ENCODE measurements at places on chromosomes 2 and 18.

DNA sequence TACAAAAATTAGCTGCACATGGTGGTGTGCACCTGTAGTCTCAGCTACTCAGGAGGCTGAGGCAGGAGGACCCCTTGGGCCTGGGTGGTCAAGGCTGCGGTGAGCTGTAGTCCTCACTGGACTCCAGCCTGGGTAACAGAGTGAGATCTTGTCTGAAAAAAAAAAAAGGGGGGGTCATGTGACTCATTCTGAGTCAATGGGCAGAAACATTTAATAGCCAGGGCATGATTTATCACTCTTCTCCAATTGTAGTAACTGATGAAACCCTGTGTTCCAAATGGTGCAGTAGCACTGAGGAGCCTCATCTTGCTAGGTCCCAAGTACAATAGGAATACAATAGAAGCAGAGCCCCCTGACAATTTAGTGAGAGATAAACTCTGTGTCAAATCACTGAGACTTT, 78.9 kb upstream of the CCDC68 start:
- no peaks in the 10 kb centered on the region for H3K36me3 ChIP-seq
- no peak for DNase-seq
- H3K4me3 ChIP-seq: no peak overlapping the region
- H3K27me3 ChIP-seq: no peaks in the 10 kb centered on the region

DNA sequence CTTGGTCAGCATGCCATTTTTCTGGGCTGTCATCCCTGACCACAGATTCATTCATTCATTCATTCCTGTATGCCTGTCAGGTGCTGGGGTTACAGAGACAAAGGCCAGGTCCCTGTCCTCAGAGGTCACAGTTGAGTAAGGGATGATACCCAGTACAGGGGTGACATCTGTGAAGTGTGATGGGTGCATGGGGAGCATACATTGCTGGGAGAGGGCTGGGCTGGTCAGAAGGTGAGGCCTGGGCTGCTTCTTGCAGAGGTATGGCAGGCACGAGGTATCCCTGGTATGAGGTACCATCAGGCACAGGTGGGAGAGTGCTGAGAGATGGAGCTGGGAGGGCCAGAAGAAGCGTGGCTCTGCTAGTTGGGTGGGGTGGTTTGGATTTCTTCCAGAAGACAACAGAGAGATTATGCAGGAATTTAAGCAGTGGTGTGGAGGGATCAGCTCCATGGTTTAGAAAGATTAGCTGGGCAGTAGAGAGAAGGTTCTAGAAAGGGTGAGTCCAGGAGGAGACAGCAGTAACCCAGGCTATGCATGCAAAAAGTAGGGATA, 181.9 kb upstream of the HAAO start:
- no peak for DNase-seq
- H3K4me3 ChIP-seq: peak overlapping the region; percentile 35
- no peaks in the 10 kb centered on the region for H3K27me3 ChIP-seq
- H3K4me1 ChIP-seq: peaks cover 49% of the 10 kb centered on the region

DNA sequence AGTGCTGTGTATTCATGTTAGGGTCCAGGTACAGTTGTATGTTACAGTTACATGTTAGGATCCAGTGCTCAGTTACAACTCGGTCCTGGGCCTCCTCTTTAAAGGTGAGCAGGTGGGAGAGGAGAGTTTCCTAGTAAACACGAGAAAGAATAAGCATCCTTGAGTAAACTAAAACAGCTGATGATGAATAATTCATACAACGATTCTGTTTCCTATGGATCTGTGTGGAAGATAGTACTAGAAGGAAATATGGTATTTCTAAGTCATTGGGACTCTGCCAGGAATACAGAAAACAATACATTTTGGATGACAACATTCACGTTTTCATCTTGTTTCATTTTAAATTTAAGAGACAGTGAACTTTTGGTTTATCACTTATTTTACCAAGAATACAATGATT, 29.5 kb downstream of the SNTG2 start:
- no peak for DNase-seq
- H3K4me3 ChIP-seq: no peak overlapping the region

- no peaks in the 10 kb centered on the region for H3K36me3 ChIP-seq
- no peak overlapping the region for H3K27ac ChIP-seq
- no peak for DNase-seq
- no peak overlapping the region for H3K4me3 ChIP-seq
Observed at GRCh38 chr2:160940699-160941098, 219.5 kb upstream of the TANK start.

GRCh38 chr2:237090906-237091305, 5.2 kb downstream of the COPS8 start:
- no peaks in the 10 kb centered on the region for H3K27me3 ChIP-seq
- peaks cover 23% of the 10 kb centered on the region for H3K36me3 ChIP-seq
- peaks cover 29% of the 10 kb centered on the region for H3K4me1 ChIP-seq

DNA sequence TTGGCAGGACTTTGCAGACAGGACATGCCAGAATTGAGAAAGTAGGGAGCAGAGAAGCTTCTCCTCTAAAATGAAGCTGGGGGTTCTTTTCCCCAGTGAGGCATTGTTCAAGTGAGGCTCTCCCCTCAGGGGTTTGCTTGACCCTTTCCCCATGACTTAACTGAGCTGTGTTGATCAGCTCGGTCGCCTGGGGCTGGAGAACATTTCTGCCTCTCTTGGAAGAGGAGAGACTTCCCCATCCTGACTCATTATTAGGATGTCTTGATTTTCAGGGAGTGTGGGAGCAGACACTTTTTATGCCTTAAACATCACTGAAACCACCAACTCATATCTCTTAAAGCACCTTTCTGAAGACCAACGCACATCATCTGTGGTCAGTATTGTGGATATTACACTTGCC, 27.9 kb upstream of the GLI2 start:
- no peak for DNase-seq
- peaks cover 4% of the 10 kb centered on the region for H3K4me1 ChIP-seq
- H3K27me3 ChIP-seq: peaks cover 53% of the 10 kb centered on the region

DNA sequence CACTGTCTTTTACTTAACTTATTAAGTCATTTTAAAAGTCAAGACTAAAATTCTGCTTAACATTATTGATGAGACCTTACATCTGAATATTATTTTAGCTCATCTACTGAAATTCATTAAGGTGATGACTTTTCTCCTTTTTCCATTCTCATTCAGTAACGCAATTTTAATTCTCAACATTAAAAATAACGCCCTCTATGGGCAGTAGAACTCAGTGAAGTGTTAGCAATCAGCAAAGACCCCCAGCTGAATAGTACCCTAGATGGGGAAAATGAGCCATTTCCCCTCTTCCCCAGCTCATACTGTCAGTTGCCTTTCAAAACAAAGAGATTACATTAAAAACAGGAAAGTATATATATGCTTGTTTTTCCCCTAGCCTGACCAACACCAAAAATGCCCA, 203.3 kb downstream of the NR4A2 start:
- no peak overlapping the region for H3K27ac ChIP-seq
- no peaks in the 10 kb centered on the region for H3K27me3 ChIP-seq
- no peak for DNase-seq
- no peak overlapping the region for H3K4me3 ChIP-seq

GRCh38 chr18:35267809-35268208, 22.2 kb downstream of the ZSCAN30 start:
- H3K27me3 ChIP-seq: no peaks in the 10 kb centered on the region
- H3K36me3 ChIP-seq: peaks cover 38% of the 10 kb centered on the region
- H3K27ac ChIP-seq: no peak overlapping the region
- DNase-seq: no peak
- H3K4me3 ChIP-seq: no peak overlapping the region
- no peaks in the 10 kb centered on the region for H3K4me1 ChIP-seq

- no peak for DNase-seq
- H3K36me3 ChIP-seq: no peaks in the 10 kb centered on the region
- H3K27me3 ChIP-seq: peaks cover 34% of the 10 kb centered on the region
- H3K27ac ChIP-seq: no peak overlapping the region
Observed at GRCh38 chr2:127225186-127225960, 5.3 kb upstream of the CYP27C1 start.

DNA sequence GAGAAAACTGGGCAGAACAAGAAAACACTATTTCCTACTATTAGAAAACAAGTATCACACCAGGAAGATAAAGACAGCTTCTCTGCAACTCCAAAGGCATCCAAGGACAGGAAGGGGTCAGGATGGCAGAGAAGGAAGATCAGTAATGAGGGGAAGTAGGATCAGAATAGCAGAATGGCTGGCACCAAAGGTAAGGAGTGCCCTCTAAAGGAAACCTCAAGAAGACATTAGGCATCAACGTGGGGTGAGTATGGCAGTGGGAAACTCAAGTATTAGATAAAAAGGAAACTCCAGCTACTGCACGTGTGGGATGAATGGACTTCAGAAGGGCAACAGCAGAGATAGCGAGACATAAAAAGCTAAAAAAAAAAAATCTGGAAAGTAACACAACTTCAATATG, 25.9 kb downstream of the HDLBP start:
- H3K36me3 ChIP-seq: peaks cover 4% of the 10 kb centered on the region
- H3K27me3 ChIP-seq: no peaks in the 10 kb centered on the region
- no peak for DNase-seq
- peak overlapping the region; percentile 30 for H3K27ac ChIP-seq

DNA sequence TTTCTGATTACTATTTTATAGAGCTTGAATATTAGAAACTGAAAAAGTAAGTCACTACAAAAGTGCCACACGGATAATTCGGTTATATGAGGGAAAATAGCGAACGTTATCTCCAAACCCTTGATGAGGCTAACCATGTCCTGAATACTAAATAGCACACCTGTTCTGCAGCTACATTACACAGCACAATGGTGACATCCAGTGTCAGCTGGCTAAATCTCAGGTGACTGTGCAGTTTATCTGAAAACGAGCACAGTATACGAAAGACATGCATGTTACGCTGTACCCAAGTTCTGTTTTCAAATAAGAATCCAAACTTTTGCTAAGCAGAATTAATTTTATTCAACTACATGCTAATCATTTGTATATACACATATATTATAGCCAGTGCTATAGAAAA, 9.0 kb downstream of the CCDC68 start:
- no peak for DNase-seq
- no peak overlapping the region for H3K4me3 ChIP-seq

DNA sequence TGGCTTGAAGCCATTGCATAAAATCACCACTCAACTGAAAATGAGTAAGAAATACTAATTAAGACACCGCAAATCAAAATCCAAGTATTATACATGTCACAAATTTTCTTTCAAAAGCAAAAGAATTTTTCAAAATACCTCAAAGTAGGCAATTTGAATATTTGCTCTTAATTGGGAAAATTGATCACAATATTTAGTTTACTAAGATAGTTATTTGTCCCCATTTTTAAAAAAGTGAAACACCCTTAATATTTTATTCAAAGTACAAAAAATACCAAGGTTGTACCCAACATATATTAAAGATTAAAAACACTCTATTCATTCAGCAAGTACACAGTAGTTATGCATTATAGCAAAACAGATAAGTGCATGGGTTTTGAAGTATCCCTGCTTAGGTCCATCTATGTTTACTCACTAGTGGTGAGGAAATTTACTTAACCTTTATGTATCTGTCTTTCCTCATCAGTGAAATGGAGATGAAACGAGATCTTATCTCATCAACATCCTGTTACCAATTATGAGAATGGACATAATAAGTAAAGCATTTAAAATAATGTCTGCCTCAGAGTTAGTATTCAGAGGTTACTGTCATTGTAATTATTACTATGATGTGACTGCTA, 35.1 kb downstream of the VPS54 start:
- no peak overlapping the region for H3K27ac ChIP-seq
- no peaks in the 10 kb centered on the region for H3K27me3 ChIP-seq
- no peak overlapping the region for H3K4me3 ChIP-seq
- DNase-seq: no peak

GRCh38 chr2:84768840-84769239, 112.0 kb downstream of the TRABD2A start:
- H3K4me1 ChIP-seq: no peaks in the 10 kb centered on the region
- no peak overlapping the region for H3K4me3 ChIP-seq
- no peaks in the 10 kb centered on the region for H3K27me3 ChIP-seq
- no peak for DNase-seq
- H3K27ac ChIP-seq: no peak overlapping the region

DNA sequence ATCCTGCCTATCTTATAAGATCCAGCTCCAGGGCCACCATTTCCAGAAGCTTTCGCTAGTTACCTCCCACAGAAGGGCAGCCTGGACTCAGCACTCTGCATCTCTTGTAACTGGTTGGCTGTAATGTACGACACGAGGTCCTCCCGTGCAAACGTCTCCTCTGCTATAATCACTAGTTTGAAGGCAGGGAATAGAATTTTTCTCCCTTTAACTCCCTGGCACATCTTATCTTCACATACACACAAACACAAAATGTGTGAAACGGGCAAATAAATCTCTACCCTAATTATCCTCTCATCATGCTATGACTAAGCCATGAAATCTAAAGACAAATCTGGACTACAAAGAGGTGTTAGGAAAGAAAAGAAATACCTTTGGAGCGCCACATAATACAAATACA, 36.8 kb downstream of the RNU4ATAC start:
- H3K4me3 ChIP-seq: no peak overlapping the region
- H3K27me3 ChIP-seq: no peaks in the 10 kb centered on the region
- peaks cover 64% of the 10 kb centered on the region for H3K4me1 ChIP-seq
- no peak overlapping the region for H3K27ac ChIP-seq
- peaks cover 7% of the 10 kb centered on the region for H3K36me3 ChIP-seq
- DNase-seq: no peak

DNA sequence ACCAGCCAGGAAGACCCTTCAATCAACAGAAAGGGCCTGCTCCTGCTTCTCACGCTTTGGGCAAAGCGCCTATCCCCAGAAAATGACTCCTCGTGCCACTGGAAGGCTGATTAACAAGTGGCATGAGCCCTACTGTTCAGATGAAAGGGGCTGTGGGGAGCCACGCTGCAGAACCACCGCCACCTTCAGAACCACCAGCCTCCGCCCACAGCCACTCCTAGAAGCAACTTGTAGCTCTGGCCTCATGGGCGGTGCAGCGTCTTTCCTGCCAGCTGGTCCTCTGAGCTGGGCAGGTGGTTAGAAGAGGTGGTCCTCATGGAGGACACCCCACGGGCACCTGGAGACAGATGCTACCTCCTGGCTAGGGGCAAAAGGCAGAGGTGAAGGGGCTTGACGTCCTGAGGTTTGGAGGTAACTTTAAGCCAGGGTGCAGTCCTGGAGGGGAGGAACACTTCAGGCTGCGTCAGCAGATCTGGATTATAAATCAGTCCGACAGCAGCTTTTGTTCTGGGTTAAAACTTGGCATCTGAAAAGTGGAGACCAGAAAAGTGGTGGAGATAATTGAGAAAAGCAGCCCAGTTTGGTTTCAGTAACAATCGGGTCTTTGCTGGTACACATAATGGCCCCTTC, 861 bp upstream of the SEMA4C start:
- H3K36me3 ChIP-seq: peaks cover under 1% of the 10 kb centered on the region
- peak overlapping the region; percentile 93 for H3K4me3 ChIP-seq
- peak overlapping the region; percentile 96 for H3K27ac ChIP-seq
- DNase-seq: no peak

GRCh38 chr18:48711651-48712486, 173.0 kb downstream of the CTIF start:
- H3K4me1 ChIP-seq: peaks cover 11% of the 10 kb centered on the region
- peaks cover 21% of the 10 kb centered on the region for H3K36me3 ChIP-seq
- no peak overlapping the region for H3K27ac ChIP-seq
- H3K27me3 ChIP-seq: no peaks in the 10 kb centered on the region
- H3K4me3 ChIP-seq: no peak overlapping the region
- DNase-seq: no peak

DNA sequence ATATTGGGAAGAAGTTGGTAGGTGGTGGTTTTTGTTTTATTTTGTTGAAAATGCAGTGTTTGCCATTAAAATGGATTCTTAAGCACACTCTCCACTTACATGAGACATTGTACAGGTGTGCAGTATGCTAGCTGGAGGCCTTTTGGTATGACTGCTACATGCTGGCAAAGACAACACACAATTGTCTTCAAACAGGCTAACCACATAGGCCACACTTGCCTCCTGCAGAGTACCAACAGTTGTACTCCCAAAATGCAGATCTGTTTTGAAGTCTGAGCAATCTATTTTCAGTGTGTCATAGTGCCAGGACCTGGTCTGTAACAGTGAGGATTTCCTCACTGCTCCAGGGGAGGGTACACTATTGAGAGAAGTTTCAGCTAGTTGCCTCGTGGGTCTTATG, 213.6 kb downstream of the ZRANB3 start:
- no peaks in the 10 kb centered on the region for H3K36me3 ChIP-seq
- H3K4me3 ChIP-seq: no peak overlapping the region
- no peaks in the 10 kb centered on the region for H3K27me3 ChIP-seq

Data from type B pancreatic cell (in vitro differentiated cells).